ENCODE measurements at places on chromosomes 13 and 19. TPM values are rescaled to one million over a fixed set of nuclear protein-coding genes. Genes with fewer than 3 reads are reported as not detected.

Gene TTC9B
- total RNA-seq, result 0.61 TPM

Gene ZNF534
- total RNA-seq, result not detected

Gene SHISA2
- total RNA-seq, result not detected

Gene ZNF208
- not detected for total RNA-seq

Gene CLEC11A
- 9.7 TPM for total RNA-seq

Gene PTPRH
- 3.8 TPM for total RNA-seq

Gene ZNF665
- not detected for total RNA-seq

Gene GNA15
- 0.15 TPM for total RNA-seq
